ENCODE measurements at places on chromosomes 4 and X. TPM values are rescaled to one million over a fixed set of nuclear protein-coding genes. Genes with fewer than 3 reads are reported as not detected.

GRCh38 chrX:135194684-135195083, 23.5 kb upstream of the CT55 start:
- H3K27me3 ChIP-seq: peaks cover 87% of the 10 kb centered on the region
- no peaks in the 10 kb centered on the region for H3K36me3 ChIP-seq
- no peak overlapping the region for H3K27ac ChIP-seq
- no peaks in the 10 kb centered on the region for H3K4me1 ChIP-seq
- no peak overlapping the region for H3K4me3 ChIP-seq
- no peak for DNase-seq

- no peak overlapping the region for H3K27ac ChIP-seq
- peak; percentile 88 for DNase-seq
- no peaks in the 10 kb centered on the region for H3K36me3 ChIP-seq
- H3K4me3 ChIP-seq: peak overlapping the region; percentile 64
These were observed 190.7 kb downstream of the OR13H1 start for GRCh38 chrX:131734621-131735020.

FRMD7 gene
- total RNA-seq: not detected

DUSP9 gene
- total RNA-seq: not detected

H2BW2 gene
- total RNA-seq: not detected

GRCh38 chr4:151667048-151667447, 93.8 kb downstream of the GATB start:
- peaks cover 13% of the 10 kb centered on the region for H3K36me3 ChIP-seq
- H3K4me3 ChIP-seq: no peak overlapping the region
- no peaks in the 10 kb centered on the region for H3K4me1 ChIP-seq
- H3K27me3 ChIP-seq: no peaks in the 10 kb centered on the region

- no peak overlapping the region for H3K4me3 ChIP-seq
- no peak for DNase-seq
- H3K4me1 ChIP-seq: peaks cover 8% of the 10 kb centered on the region
- no peaks in the 10 kb centered on the region for H3K27me3 ChIP-seq
- H3K27ac ChIP-seq: no peak overlapping the region
These were observed 67.6 kb upstream of the GUCY1A1 start for GRCh38 chr4:155599085-155599484.

- H3K27me3 ChIP-seq: no peaks in the 10 kb centered on the region
- H3K27ac ChIP-seq: no peak overlapping the region
- DNase-seq: no peak
- no peak overlapping the region for H3K4me3 ChIP-seq
- no peaks in the 10 kb centered on the region for H3K36me3 ChIP-seq
These were observed 137.7 kb downstream of the CRLF2 start for GRCh38 chrX:1074755-1075154.

GRCh38 chrX:136608295-136608933, 39.5 kb upstream of the CD40LG start:
- H3K27me3 ChIP-seq: peaks cover 46% of the 10 kb centered on the region
- no peak overlapping the region for H3K27ac ChIP-seq
- no peaks in the 10 kb centered on the region for H3K36me3 ChIP-seq
- DNase-seq: peak; percentile 34
- no peak overlapping the region for H3K4me3 ChIP-seq

GRCh38 chr4:184845367-184846021, 19.7 kb upstream of the ACSL1 start:
- peak; percentile 84 for DNase-seq
- H3K4me3 ChIP-seq: no peak overlapping the region
- H3K36me3 ChIP-seq: no peaks in the 10 kb centered on the region
- H3K27ac ChIP-seq: peak overlapping the region; percentile 69
- no peaks in the 10 kb centered on the region for H3K27me3 ChIP-seq

DNA sequence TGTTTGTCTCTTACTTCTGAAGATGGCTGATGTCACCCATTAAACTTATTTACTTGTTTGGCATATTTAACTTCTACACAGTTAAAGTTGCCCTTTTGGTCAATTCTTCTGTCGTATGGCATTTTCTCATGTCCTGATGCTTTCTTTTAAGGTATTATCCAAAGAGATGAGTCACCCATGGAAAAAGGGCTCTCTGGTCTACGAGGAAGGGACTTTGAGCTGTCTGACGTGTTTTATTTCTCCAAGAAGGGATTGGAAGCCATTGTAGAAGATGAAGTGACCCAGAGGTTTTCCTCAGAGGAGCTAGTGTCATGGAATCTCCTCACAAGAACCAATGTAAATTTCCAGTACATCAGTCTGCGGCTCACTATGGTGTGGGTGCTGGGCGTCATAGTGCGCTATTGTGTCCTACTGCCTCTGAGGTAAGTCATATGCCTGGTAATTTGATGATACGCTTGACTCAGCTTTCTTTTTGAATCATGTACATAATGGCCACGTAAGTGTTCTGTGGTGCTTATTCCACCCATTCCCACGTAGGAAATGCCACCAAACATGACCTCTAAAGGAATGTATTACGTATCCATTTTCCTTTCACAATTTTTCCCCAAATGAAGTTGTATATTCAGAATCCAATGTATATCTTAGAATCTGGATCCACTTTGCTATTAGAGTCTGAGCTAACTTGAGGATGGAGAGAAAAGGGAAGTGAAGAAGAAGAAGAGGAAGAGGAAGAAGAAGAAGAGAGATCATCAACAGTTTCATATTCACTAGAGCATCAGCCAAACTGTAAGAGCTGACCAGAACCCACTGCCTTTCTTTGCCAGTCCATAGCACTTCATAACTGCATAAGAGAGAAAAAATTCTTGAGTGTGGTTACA, 45.7 kb downstream of the GPAT3 start:
- no peak for DNase-seq
- no peak overlapping the region for H3K27ac ChIP-seq
- peaks cover 12% of the 10 kb centered on the region for H3K4me1 ChIP-seq
- H3K36me3 ChIP-seq: no peaks in the 10 kb centered on the region

DNA sequence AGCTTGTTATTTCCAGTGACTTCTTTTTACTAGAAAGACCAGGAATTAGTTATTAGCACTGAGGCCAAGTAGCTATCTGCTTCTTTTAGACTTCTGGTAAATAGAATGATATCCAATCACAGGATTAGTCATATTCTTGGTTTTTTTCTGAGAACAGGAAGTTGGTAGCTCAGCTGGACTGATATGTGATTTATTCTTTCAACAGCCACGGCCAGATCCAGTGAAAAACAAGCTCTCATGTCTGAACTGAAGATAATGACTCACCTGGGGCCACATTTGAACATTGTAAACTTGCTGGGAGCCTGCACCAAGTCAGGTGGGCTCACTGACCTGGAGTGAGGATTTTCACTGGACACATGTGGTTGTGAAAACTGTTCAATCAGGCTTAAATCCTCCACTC, 48.6 kb downstream of the PDGFRA start:
- peak overlapping the region; percentile 46 for H3K27ac ChIP-seq
- no peaks in the 10 kb centered on the region for H3K27me3 ChIP-seq
- DNase-seq: peak; percentile 65
- peaks cover 4% of the 10 kb centered on the region for H3K36me3 ChIP-seq

GRCh38 chrX:22538580-22538979, 265.9 kb downstream of the CBLL2 start:
- H3K4me3 ChIP-seq: no peak overlapping the region
- no peak overlapping the region for H3K27ac ChIP-seq
- no peaks in the 10 kb centered on the region for H3K36me3 ChIP-seq
- H3K27me3 ChIP-seq: peaks cover 73% of the 10 kb centered on the region

GRCh38 chrX:107748506-107748905, 27.1 kb downstream of the TSC22D3 start:
- H3K4me1 ChIP-seq: peaks cover 31% of the 10 kb centered on the region
- H3K4me3 ChIP-seq: no peak overlapping the region
- DNase-seq: no peak
- H3K36me3 ChIP-seq: peaks cover 13% of the 10 kb centered on the region
- peaks cover 67% of the 10 kb centered on the region for H3K27me3 ChIP-seq

- DNase-seq: no peak
- no peaks in the 10 kb centered on the region for H3K4me1 ChIP-seq
- H3K36me3 ChIP-seq: peaks cover 76% of the 10 kb centered on the region
- no peak overlapping the region for H3K4me3 ChIP-seq
- H3K27me3 ChIP-seq: no peaks in the 10 kb centered on the region
These were observed 41.9 kb downstream of the TNIP2 start for GRCh38 chr4:2714061-2714770.

GRCh38 chr4:48692897-48693296, 87.2 kb downstream of the FRYL start:
- no peaks in the 10 kb centered on the region for H3K27me3 ChIP-seq
- no peak overlapping the region for H3K4me3 ChIP-seq
- H3K36me3 ChIP-seq: peaks cover 6% of the 10 kb centered on the region
- peak overlapping the region; percentile 61 for H3K27ac ChIP-seq

DNA sequence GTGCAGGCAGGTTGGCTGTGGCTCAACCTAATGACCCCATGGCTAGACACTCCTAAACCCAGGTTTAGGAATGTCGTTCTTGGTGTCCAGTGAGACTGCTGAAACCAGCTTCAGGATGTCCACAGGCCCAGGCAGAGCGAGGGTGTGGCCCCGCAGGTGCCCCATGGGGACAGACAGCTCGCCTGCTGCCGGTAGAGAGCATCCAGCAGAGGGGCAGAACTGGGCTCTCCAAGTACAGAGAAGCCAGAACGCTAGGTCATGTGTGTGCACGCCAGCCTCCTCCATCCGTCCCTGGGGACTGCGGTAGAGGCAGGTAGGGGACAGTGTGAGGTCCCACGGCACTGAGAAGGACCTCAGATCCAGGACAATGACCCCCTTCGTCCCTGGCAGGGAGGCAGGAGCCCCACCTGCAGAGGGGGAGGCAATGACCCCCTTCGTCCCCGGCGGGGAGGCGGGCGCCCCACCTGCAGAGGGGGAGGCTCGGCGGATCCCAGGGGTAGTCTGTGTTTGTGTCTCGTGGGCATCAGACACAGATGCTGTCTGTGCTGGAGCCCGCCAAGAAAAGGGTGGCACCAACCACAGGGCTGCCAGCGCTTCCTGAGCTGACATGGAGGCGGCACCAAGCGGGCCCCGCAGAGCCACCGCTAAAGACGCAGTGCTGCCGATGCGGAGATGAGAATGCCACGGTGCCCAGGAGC, 118.4 kb downstream of the FAM53A start:
- peaks cover 40% of the 10 kb centered on the region for H3K27me3 ChIP-seq
- no peaks in the 10 kb centered on the region for H3K4me1 ChIP-seq
- no peaks in the 10 kb centered on the region for H3K36me3 ChIP-seq
- no peak for DNase-seq

RHOXF2B gene
- total RNA-seq: not detected

Measured in MCF 10A (cell line).